ENCODE measurements at places on chromosomes 3 and 15.

GRCh38 chr3:196192036-196192523 is 19.1 kb downstream of the ZDHHC19 start:
- DNase-seq = peak; percentile 68

DNA sequence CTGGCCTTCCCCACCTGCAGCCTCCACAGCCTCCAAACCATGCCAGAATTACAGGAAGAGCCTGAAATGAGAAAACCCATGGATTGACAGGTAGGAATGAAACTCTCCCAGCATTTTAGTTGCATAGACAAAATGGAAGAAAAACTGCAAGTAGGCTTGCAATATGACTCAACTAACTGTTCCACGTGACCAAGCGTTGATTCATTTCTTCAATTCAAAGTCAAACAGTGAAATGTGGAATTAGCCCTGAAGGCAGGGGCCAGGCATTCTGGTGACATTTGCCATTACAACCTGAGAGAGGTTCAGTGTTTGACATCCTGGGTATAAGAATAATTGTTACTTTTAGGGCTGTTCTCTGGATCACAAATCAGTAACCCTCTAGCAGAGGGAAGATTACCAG is 676.5 kb upstream of the CFAP20DC start:
- DNase-seq = peak; percentile 85

- no peak for DNase-seq
Measured at GRCh38 chr3:143041903-143042302, 40.5 kb downstream of the U2SURP start.

DNA sequence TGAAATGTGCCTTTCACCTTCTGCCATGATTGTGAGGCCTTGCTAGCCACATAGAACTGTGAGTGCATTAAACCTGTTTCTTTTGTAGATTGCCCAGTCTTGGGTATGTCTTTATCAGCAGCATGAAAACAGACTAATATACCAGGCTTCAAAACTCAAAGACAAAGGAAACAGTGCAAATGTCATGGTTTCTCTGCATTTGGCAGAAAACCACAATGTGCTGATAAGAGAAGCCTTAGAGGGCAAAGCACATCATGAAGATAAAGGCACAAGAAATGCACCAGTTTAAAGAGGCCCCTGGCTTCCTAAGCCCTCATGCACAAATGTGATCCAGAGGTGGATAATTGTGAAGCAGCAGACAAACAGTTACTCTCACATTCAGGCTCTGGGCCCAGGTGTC is 259.2 kb downstream of the CPNE4 start:
- no peak for DNase-seq

DNA sequence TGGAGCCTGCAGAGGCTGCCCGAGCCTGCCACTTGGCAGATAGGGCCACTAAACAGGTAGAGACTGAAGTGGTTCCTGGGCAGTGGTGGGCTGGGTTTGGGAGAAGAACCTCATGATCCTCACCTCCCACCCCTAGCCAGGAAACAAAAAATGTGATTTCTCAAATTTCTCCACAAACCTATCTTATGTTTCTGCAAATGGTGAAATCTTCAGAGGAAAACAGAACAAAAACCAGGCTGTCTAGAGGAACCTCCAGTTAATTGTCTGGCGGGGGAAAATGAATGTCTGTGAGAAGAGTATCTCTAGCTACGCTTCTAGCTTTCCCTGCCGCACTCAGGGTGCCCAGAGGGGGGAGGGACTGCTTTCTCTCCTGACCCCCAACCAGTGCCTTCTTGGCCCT is 55.9 kb downstream of the TRA2B start:
- no peak for DNase-seq

GRCh38 chr3:160126051-160126450 is 99.2 kb upstream of the C3orf80 start:
- DNase-seq = no peak

GRCh38 chr3:192060160-192060781 is 599.3 kb downstream of the PYDC2 start:
- no peak for DNase-seq

DNA sequence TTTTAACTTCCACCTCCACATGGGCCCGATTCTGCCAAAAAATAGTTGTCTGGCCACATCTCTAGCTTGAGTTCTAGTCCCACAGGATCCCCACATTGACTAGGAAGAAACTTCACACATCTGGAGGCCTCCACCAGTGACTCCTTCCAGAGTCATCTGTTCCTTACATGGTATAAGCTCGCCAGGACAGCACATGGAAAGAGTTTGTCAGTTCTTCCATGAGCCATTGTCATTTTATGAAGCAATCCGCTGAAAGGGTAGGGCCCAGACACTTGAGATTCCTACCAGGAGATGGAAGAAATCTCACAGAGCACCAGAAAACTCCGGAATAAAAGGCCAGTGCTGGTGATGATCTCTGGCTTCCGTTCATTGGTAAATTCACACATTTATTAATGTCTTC is 350.5 kb upstream of the ICE2 start:
- no peak for DNase-seq

- no peak for DNase-seq
Measured at GRCh38 chr3:156341831-156342416, 213.0 kb downstream of the SSR3 start.

DNA sequence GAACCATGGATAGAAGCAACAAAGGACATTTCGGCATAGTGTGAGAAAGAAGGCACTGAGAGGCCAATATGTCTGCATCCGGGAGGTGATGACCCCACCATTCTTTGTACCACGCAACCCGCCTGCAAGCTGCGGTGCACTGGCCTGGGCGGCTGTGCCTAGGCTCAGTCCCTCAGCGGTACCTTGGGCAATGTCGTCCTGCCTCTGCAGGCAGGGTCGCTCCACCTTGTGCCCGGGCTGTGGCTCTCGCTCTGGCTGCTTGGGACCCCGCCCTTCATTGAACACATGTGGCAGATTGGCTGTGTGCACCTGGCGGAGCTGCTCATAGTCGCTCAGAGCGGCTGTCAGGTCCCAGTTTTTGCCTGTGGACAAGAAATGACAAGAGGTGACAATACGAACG is 243.2 kb downstream of the KLF13 start:
- no peak for DNase-seq

GRCh38 chr3:5499404-5499803 is 311.9 kb downstream of the EDEM1 start:
- no peak for DNase-seq

DNA sequence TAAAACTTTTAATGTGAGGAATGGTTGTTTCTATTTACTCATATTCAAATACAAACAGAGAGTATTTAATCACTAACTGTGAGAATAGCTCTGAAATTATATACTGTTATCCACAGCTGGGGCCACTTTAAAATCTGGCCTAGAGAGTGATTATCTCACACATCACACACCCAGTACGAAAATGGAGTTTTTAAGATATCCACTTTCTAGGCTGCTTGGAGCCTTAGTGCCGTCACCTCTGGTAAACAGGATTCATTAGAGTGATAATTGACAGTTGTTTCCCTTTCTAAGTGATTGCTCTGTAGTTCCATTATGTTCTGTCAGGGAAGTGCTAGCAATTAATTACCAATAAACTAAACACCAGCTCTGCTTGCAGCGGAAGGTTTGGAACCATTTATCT is 942.4 kb downstream of the FHIT start:
- DNase-seq = no peak

All from activated CD4-positive, alpha-beta T cell treated with anti-CD3 and anti-CD28 coated beads, Interleukin-2, amount 50 U/mL, for 16 hours (primary cell).